ENCODE measurements at places on chromosomes 6 and 20.

DNA sequence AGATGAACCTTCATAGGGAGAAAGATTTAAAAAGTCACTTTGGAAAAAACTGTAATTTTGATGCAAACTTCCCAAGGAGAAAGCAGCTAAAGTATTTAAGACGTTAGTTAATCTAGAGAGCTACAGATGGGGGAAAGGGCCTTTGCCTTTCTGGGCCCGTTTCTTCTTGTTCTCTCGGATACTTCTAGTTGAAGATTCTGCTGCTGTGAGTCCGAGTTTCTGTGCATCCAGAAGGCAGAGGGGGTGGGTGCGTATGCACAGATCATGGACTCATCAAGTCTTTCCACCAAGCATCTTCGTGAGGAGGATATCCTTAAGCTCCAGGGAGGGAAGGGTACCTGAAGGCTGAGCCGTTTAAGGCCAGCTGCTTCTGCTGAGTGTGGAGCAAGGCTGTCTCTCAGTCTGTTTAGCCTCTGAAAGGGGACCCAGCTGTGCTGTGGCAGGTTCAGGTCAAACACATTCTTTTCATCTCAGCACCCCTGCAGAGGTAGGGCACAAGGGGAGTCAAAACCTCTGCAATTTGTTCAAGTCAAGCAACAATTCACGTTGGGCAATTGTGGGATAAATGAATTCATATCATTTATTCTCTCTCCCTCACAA is 4.3 kb downstream of the LAMP5 start:
- no peak for DNase-seq

DNA sequence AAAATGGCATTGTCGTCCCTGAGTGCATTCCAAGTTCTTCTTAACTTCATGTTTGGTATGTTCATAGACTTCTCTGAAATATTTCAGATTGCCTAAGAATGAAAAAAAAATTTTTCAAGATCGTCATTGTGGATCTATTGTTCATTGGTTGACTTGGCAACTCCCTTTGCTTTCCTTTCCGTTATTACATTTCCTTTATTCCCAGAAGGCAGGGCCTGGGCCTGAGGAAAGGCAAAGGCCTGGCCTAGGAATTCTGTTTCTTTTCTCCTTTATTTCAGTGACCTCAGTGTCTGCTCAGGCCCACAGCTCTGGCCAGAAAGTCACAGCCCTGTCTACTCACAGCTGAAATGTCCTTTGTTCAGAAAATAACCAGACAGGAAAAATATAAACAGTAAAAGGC is 401.6 kb upstream of the PLCB4 start:
- no peak for DNase-seq

GRCh38 chr20:1568163-1568490 is 10.6 kb upstream of the SIRPD start:
- no peak for DNase-seq

- no peak for DNase-seq
Measured at GRCh38 chr20:63006540-63007359, at the start of gene BHLHE23. TSS of gene BHLHE23 (minus strand) at chr20:63006964. CDS start at chr20:63006774, 190 bp downstream.

DNA sequence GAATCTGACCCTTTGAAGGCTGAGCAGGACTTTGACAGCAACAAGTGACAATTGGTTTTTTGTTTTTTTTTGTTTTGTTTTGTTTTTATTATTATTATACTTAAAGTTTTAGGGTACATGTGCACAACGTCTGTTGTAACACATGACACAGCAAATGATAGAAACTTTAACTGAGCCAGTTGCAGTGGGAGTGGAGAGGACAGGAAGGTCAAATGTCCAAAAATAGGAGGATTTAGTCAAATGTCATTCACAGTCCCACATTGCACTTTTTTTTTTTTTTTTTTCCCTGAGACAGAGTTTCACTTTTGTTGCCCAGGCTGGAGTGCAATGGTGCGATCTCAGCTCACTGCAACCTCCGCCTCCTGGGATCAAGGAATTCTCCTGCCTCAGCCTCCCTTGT is 223.0 kb downstream of the HIVEP2 start:
- DNase-seq = no peak

DNA sequence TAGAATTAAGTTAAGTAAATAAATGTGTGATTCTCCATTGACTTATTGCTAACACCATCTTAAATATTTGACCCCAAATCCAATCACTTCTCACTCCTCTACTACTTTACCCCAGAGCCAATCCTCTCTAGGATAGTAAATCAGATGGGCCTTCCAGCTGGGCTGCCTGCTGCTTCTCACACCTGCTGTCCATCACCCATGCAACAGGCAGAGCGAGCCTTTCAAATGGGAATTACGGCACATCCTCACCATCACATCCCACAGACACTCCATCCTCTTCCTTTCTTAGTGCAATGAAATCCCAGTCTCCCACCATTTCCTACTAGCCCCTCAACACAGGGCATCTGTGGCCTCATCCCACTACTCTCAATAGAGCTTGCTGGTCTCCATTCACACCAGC is 34.0 kb downstream of the HLA-F start:
- DNase-seq = no peak

- no peak for DNase-seq
Measured at GRCh38 chr6:129575378-129576118, 134.4 kb downstream of the ARHGAP18 start.

DNA sequence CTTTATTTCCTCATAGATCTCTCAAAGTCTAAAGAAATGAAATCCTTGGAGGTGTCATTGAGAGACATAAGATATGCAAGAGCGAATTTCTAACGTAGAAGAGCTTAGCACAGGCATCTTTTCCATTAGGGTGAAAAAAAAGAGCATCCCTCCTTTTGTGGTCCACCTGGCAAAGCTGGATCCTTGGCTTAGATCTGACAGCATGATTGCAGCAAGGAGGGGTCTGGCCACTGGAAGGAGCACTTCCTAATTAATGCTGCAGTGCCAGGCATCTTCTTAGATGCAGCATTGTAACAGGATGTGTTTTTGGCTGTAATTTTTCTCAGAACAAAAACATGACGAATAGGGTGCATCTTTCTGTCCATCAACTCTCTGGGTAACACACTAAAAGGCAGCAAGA is 60.1 kb upstream of the TFAP2D start:
- no peak for DNase-seq

DNA sequence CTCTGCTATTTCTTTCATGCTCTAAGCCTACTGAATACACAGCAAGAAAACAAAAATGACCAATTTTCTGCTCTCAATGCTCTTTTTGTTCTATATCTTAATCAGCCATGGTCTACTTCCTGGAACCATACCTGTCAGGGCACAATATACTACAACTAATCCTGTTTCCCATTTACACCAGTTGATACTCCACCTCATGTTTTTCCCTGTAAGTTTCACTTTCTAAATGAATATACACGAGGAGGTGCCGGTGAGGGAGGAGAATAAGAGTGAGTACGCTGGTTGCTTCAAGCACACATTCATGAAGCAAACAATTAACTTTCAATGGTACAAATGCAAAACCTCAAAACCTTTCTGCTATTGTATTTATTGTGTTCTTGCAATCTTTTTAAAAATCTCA is 443.1 kb upstream of the ID4 start:
- DNase-seq = no peak

DNA sequence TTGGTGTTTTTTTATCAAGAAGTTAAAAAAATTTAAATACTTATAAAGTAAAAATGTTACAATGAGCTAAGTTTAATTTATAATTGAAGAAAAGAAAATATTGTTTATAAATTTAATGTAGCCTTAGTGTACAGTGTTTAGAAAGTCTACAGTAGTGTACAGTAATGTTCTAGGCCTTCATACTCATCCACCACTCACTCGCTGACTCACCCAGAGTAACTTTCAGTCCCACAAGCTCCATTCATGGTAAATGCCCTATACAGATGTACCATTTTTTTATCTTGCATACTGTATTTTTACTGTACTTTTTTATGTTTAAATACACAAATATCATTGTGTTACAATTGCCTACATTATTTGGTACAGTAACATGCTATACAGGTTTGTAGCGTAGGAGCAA is 26.0 kb downstream of the HTR1E start:
- no peak for DNase-seq

- no peak for DNase-seq
Measured at GRCh38 chr6:166691199-166691598, 64.1 kb upstream of the RPS6KA2 start.

GRCh38 chr6:83365931-83366330 is 64.9 kb downstream of the ME1 start:
- no peak for DNase-seq

DNA sequence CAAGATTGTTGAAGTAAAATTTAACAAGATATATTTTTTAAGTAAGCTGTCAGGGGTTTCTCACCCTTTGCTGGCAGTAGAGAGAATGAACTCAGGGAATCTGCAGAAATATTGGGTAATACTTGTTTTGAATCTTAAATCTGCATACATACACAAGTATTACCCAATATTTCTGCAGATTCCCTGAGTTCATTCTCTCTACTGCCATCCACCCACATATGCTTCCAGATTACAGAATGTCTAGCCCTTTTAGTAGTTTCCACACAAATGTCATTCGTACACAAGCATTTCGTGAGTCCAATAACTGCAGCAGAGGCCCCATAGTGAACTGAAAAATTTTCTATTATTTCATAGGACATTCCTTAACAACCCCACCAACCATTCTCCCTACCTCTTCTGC is 69.6 kb upstream of the TNFRSF21 start:
- no peak for DNase-seq

DNA sequence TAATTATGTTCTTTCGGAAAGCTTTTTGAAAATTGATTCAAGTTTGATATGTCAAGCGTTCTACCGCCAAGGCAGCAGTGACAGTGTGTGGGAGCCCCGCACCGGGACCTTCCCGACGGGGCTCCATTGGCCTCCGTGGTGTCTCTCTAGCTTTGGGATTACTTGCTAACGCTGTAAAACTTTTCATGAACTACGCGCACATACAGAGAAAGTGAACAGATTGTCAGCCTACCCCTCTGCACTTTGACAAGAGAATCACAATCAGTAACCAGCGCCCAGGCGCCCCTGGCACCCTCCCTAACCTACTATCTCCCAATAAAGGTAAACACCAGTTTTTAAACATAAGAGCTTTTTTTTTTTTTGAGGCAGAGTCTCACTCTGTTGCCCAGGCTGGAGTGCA is 274.8 kb downstream of the CDH4 start:
- DNase-seq = no peak

DNA sequence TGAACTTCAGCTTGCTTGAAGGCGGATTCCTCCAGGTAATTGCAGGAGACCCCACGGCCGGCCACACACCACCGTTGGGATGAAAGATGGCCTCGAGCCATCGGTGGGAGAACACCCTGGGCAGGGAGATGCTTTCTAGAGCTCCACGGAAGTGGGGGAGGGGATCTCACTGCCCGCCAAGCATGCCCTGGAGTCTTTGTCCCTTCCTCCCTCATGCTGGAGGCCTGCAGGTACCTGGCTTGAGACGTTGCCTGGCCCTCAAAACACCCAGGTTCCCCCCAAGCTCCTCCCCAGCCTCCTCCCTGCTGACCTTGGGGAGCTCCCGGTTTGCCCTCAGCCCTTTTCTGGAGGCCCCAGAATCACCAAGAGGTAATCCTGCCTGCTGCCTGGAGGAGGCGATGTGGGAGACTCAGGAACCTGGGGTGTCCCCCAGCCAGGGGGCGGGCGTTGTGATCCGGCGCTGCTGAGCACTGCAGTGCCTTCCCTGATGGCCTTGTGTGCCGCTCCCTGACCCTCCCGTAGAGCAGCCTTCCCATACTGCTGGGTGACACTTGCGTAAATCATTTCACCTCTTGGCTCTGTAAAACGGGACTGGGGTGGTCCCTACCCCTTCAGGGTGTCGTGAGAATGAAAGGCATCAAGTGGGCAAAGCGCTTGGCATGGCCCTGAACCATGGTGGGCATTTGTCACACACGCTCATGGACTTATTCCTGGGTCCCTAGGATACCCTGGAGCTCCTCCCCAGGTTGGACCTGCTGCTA is 91.4 kb downstream of the CEBPB start:
- peak; percentile 21 for DNase-seq

DNA sequence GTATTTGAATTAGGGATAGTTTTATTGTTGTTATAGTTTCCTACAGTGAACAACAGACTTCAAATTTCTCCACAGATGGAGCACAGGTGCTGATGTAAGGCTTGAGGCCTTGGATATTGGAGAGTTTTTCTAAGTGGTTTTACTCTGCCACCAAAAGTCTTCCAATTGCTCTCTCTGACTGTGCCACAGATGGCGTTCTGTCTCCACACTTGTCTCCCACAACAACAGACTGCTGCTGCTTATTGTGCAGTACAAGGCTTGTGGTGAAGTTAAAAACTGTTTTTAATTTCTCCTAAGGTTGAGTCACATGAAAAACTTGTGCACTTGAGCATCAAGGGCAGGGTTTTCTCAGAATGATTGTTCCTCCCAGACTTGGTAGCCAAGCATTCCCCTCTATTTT is 460.9 kb upstream of the KHDRBS2 start:
- no peak for DNase-seq

GRCh38 chr6:34667481-34668238 is 28.9 kb downstream of the ILRUN start:
- no peak for DNase-seq

DNA sequence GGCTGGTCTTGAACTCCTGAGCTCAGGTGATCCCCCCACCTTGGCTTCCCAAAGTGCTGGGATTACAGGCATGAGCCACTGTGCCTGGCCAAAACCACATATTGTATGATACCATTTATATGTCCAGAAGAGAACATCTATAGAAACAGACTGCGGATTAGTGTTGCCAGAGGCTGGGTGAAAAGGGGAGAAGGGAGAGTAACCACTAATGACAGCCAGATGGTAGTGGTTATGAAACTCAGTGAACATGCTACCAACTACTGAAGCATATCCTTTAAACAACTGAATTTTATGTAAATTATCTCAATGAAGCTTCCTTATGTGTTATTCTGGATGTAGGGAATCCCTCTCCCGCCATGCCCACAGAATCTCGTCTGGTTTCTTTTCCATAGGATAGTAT is 15.7 kb downstream of the SLC23A2 start:
- DNase-seq = no peak

GRCh38 chr6:73956305-73956704 is 260.3 kb downstream of the CD109 start:
- no peak for DNase-seq

- no peak for DNase-seq
Measured at GRCh38 chr20:20014659-20015058, 2.5 kb upstream of the NAA20 start.

DNA sequence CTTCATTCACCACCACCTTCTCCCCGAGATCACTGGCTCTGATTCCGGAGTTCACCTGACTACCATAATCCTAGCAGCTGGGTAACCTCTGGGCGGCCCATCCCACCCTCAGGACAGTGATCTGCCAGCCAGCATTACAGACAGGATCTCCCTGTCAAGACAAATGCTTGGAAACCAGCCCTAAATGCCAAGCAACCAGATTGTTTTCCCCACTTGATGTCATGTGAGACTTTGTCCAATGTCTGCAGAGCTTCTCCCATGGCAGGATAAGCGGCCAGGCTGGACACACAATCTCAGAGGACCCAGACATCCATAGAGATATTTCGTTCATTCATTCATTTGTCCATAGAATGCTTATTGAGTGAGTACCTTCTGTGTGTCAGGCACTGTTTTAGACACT is 32.5 kb downstream of the PDYN start:
- DNase-seq = no peak

GRCh38 chr6:85684809-85685171 is 42.1 kb upstream of the SYNCRIP start:
- DNase-seq = no peak

- no peak for DNase-seq
Measured at GRCh38 chr6:71577766-71578165, 289.2 kb downstream of the OGFRL1 start.

Data from stimulated activated CD4-positive, alpha-beta T cell treated with anti-CD3 and anti-CD28 coated beads, TNF-alpha, amount 100 ng/mL, for 24 hours (primary cell).